ENCODE measurements at places on chromosomes 5 and 9. TPM values are rescaled to one million over a fixed set of nuclear protein-coding genes. Genes with fewer than 3 reads are reported as not detected.
A peak's percentile ranks its signal among the peaks of the same experiment; 100 is the strongest.

The ADCY2 gene
- total RNA-seq, result not detected

The NME5 gene
- total RNA-seq, result not detected

- H3K4me1 ChIP-seq, result peaks cover 54% of the 10 kb centered on the region
- peaks cover 6% of the 10 kb centered on the region for H3K27me3 ChIP-seq
- no peak overlapping the region for H3K4me3 ChIP-seq
These were observed 41.1 kb upstream of the NEK6 start for GRCh38 chr9:124216474-124217176.

- H3K27ac ChIP-seq, result no peak overlapping the region
- no peak overlapping the region for H3K4me3 ChIP-seq
- no peaks in the 10 kb centered on the region for H3K27me3 ChIP-seq
- H3K4me1 ChIP-seq, result peaks cover 10% of the 10 kb centered on the region
These were observed 28.2 kb downstream of the MTRR start for GRCh38 chr5:7897014-7897600.

GRCh38 chr9:93087971-93088655 is 7.9 kb upstream of the CARD19 start:
- no peak overlapping the region for H3K4me3 ChIP-seq
- H3K27me3 ChIP-seq, result no peaks in the 10 kb centered on the region
- peaks cover 49% of the 10 kb centered on the region for H3K4me1 ChIP-seq
- H3K27ac ChIP-seq, result peak overlapping the region; percentile 44

DNA sequence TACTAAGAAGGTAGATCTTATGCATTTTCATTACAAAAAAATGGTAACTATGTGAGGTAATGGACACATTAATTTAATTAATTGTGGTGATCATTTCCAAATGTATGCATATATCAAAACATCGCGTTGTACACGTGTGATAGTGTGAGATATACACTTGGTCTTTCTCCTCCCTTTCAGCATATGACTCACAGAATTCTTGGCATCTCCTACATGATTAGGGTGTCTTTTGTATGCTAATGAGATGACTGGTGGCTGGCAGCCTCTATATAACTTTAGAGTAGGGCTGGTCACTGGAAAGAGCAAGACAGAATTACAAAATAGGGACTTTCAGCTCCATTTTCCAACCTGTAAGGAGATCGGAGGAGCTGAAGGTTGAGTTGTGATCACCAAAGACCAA is 1167.6 kb downstream of the CDH12 start:
- no peak for DNase-seq
- no peaks in the 10 kb centered on the region for H3K27me3 ChIP-seq
- H3K36me3 ChIP-seq, result no peaks in the 10 kb centered on the region
- H3K27ac ChIP-seq, result no peak overlapping the region

GRCh38 chr5:56766926-56767325 is 48.4 kb upstream of the MAP3K1 start:
- H3K4me3 ChIP-seq, result no peak overlapping the region
- H3K27ac ChIP-seq, result no peak overlapping the region
- H3K4me1 ChIP-seq, result peaks cover 5% of the 10 kb centered on the region
- H3K36me3 ChIP-seq, result no peaks in the 10 kb centered on the region
- H3K27me3 ChIP-seq, result no peaks in the 10 kb centered on the region

DNA sequence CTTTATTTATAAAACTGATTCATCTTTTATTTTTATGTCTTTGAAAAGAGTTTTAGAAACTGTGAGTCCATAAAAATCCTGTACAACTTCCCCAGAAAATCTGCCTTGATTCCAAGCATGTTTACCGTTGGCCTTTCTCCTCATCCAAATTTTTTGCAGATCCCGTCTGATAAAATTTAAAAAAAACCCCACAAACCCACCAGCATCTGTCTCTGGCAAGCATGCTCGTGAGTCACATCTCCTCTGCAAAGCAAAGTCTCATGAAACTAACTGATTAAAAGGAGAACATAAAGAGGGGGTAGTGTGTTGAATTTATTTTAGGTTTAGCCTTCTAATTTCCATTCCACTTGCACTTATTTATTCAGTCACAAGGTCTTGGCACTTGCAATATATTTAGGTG is 109.4 kb downstream of the MAT2B start:
- H3K36me3 ChIP-seq, result no peaks in the 10 kb centered on the region
- DNase-seq, result no peak
- H3K27ac ChIP-seq, result no peak overlapping the region
- H3K4me3 ChIP-seq, result no peak overlapping the region
- H3K27me3 ChIP-seq, result no peaks in the 10 kb centered on the region
- no peaks in the 10 kb centered on the region for H3K4me1 ChIP-seq

DNA sequence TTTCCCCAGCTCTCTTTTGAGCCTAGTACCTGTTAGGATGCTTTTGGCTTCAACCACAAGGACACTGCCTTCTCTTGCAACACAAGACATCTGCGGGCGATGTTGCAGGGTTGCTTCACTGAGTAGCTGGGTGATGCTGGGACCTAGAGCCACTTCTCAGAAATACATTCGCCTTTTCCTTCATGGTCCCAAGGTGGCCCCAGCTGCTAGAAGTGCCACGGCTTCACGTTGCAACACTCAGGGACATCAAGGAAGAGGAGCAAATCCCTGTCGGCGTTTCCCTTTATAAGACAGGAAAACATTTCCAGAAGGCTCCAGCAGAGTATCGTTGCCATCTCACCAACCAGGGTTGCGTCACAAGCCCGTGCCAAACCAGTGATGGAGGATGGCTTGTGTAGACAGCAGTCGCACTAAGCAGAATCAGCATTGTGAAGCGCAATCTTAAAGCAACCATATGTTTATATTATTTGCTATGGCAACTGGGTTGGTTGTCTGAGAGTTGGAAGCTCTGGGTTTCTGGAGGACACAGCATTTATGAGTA is 62.7 kb downstream of the ANKRD33B start:
- no peak for DNase-seq
- H3K4me1 ChIP-seq, result peaks cover 35% of the 10 kb centered on the region
- peaks cover 11% of the 10 kb centered on the region for H3K27me3 ChIP-seq

DNA sequence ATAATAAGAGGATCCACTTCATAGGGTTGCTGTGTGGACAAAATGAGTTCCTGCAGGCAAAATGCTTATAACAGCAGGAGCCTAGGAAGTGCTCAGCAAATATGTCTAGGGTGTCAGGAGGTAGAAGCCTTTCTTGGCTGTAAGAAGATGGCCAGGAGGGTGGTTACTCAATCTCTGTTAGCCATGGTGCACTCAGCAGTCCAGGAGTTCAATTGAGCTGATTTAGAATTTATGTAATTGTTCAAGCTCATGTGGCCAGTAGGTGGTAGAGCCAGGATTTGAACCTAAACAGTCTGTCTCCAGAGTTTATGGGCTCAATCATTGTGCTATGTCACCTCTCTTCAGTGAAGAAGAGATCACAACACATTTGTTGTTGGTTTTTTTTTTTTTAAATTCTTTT is 381.2 kb downstream of the KIF4B start:
- no peak overlapping the region for H3K4me3 ChIP-seq
- H3K27me3 ChIP-seq, result no peaks in the 10 kb centered on the region
- H3K27ac ChIP-seq, result no peak overlapping the region
- no peaks in the 10 kb centered on the region for H3K4me1 ChIP-seq
- no peaks in the 10 kb centered on the region for H3K36me3 ChIP-seq

DNA sequence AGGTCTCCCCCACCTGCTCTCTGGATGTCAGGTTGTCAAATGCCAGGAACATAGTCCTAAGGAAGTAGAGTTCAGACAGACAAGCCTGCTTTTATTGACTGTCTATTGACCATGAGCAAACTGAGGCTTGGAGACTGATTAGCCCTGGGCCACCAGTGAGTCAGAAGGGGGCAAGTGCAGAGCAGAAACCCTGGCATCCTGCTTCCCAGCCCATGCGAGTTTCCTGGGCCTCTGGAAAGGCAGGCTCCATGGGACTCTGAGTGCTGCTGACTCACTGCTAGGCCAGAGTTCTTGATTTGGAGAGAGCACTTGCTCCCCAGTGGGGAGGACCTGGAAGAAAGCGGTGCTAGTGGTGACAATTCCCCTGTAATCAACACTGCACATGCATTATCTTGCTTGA is 2.8 kb upstream of the HBEGF start:
- no peak overlapping the region for H3K4me3 ChIP-seq
- H3K36me3 ChIP-seq, result no peaks in the 10 kb centered on the region
- H3K27me3 ChIP-seq, result peaks cover 43% of the 10 kb centered on the region
- peaks cover 23% of the 10 kb centered on the region for H3K4me1 ChIP-seq
- no peak overlapping the region for H3K27ac ChIP-seq

Data from activated naive CD8-positive, alpha-beta T cell treated with anti-CD3 and anti-CD28 coated beads for 36 hours (primary cell).